ENCODE measurements at places on chromosomes 4 and X.
A peak's percentile ranks its signal among the peaks of the same experiment; 100 is the strongest.

DNA sequence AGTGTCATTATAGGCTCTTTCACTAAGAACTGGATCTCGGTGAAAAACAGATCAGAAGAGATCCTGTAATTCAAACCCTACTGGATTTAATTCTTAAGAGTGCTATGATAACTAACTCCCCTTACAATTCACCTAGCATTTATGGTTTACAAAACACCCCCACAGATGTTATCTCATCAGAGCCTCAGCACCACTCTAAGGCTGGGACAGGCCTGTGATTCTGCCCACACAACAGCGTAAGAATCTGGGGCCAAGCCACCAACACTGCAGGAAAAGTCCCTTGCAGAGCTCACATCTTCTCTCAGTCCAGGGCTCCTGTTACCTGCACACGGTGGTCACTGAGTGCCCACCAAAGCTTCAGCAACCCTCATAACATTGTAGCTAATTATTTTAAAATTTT is 8.9 kb downstream of the MFAP3L start:
- DNase-seq = no peak

- DNase-seq = peak; percentile 89
These were observed 52.0 kb upstream of the ATOH1 start for GRCh38 chr4:93776386-93777080.

GRCh38 chr4:72418458-72418857 is 150.6 kb downstream of the ADAMTS3 start:
- peak; percentile 78 for DNase-seq

- DNase-seq = no peak
These were observed 81.5 kb downstream of the QRFPR start for GRCh38 chr4:121299367-121299766.

GRCh38 chr4:105461221-105461620 is 12.6 kb downstream of the PPA2 start:
- peak; percentile 62 for DNase-seq

- DNase-seq = peak; percentile 67
These were observed 130.4 kb upstream of the RADX start for GRCh38 chrX:106481341-106481740.

DNA sequence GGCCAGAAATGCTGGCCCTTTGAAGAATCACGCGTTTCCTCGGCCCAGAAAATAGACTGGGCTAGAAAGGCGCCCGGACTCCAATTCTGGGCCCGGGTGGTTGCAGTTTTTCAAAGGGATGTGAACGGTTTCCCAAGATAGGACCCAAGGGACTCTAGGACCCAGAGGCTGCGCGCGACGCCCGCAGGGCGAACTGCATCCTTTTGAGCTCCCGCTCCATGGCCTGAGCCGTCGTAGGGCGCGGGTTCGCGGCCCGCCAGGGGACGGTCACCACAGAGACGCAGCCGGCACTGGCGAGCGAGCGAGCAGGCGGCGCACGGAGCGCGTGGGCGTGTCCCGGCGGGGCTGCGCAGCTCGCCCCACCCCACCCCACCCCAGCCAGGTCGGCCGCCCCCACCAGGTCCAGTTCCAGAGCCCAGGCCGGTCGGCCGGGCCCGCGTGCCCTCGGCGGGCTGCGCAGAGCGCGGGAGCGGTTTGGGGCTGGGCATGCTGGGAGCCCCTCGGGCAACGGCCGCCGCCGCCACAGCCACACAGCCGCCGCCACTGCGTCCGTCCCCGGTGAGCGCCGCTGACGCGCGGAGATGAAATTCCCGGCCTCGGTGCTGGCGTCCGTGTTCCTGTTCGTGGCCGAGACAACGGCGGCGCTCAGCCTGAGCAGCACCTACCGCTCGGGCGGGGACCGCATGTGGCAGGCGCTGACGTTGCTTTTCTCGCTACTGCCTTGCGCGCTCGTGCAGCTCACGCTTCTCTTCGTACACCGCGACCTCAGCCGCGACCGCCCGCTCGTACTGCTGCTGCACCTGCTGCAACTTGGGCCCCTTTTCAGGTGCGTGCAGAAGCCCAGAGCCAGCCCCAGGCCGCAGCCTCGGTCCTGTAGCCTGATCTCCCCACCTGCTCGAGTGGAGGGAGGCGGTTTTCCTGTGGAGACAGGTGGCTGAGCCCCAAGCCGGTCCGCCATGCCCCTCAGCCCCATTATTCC is at the start of gene XK:
XK (plus strand) TSS at position 411 of the 979 bp plus-strand sequence; CDS start at position 582, 171 bp downstream.
- DNase-seq = peak; percentile 37

DNA sequence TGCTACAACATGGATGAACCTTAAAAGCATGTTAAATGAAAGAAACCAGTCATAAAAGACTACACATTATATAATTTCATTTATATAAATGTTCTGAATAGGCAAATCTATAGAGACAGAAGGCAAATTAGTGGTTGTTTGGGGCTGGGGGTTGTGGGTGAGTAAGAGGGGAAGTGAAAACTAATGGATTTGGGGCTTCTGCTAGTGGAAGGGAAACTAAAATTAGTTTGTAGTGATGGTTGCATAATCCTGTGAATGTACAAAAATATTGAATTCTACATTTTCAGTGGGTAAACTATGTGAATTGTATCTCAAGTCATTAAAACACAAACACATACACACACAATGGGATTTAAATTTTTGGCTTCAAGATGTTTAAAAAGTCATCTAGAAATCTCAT is 25.4 kb upstream of the LIMCH1 start:
- no peak for DNase-seq

GRCh38 chrX:19772822-19773628 is 114.4 kb downstream of the SH3KBP1 start:
- DNase-seq = no peak

- DNase-seq = no peak
These were observed 69.7 kb upstream of the PPP3CA start for GRCh38 chr4:101417046-101417445.

Data from MCF 10A (cell line).